ENCODE measurements at places on chromosomes 7 and 10. TPM values are rescaled to one million over a fixed set of nuclear protein-coding genes. Genes with fewer than 3 reads are reported as not detected.

- peak; percentile 28 for DNase-seq
Observed at GRCh38 chr10:73167458-73167782, 388 bp downstream of the ECD start.

- DNase-seq, result peak; percentile 39
Observed at GRCh38 chr7:26326211-26326610, 34.5 kb downstream of the SNX10 start.

DNA sequence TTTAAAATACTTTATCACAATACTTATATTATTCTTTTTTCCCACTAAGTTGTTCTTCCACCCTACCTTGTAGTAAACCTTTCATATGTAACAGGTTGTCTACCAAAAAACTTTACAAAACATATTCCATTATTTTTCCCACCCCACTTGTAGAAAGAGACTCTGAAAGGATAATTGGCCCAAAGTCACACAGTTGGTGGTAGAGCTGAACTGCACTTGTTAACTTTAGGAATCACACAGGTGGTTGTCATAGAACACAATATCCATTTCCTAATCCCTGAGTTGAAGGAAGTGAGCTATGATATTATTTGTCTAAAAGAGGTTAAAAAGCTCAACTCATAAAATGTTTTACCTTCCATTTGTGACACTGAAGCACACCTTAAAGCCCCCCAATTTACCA, 188.8 kb upstream of the FOXP2 start:
- no peak for DNase-seq

GRCh38 chr10:111344804-111345203, 268.0 kb downstream of the ADRA2A start:
- DNase-seq, result no peak

- peak; percentile 89 for DNase-seq
Observed at GRCh38 chr10:94038024-94038423, 44.3 kb downstream of the PLCE1 start.

DNA sequence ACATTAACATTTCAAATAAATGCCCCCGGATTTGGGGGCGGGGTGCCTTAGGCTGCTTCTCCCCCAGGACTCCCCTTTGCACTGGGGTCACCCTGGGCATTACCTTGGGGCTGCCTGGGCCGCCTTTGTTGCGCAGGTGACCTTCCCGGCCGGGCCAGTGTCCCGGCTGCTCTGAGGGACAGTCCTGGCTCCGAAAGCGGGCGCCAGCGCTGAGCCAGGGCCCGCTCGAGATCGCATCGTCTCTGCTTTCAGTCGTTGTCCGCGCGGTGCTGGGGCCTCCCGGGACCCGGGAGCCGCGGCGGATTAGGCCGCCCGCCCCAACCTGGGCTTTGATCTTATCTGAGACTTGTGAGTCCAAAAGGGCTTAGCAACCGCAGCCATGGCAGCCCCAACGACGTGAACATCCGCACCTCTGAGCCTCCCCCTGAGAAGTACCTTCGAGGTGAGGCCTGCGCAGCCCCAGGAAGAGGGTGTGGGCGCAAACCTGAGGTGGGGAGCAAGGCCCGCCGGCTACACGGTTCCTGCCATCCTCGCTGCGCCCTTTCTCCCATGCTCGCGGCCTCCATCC, 14.8 kb upstream of the WAPL start:
- no peak for DNase-seq

GRCh38 chr7:106187613-106188350, 75.7 kb upstream of the SYPL1 start:
- peak; percentile 70 for DNase-seq

The FBXO24 gene
- 0.05 TPM for total RNA-seq

The POLR2J gene
- total RNA-seq, result 81.8 TPM

The GJD4 gene
- not detected for total RNA-seq

The C10orf143 gene
- not detected for total RNA-seq
